ENCODE measurements at places on chromosomes 4 and X.

GRCh38 chrX:10021461-10022272, 54.5 kb downstream of the CLDN34 start:
- no peak for DNase-seq

GRCh38 chr4:100949350-100949935, 397.9 kb downstream of the PPP3CA start:
- DNase-seq, result no peak

DNA sequence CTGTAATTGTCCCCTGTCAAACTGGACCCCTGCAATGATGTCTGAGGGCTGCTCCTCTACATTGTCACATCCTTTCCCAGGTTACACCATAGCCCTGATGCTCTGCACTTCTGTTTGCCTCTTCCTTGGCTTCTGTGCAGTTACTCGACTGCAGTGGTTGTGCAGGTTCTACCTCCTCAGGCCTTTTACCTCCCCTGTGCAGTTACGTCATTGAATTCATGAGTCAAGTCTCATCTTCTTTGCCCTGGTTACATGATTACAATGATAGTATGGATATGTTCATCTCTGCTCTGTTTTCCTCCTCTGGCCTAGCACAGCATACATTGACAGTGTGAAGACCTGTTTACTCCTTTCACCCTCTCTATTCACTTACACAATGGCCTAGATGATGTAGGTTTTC, 83.2 kb downstream of the FAM47B start:
- no peak for DNase-seq

DNA sequence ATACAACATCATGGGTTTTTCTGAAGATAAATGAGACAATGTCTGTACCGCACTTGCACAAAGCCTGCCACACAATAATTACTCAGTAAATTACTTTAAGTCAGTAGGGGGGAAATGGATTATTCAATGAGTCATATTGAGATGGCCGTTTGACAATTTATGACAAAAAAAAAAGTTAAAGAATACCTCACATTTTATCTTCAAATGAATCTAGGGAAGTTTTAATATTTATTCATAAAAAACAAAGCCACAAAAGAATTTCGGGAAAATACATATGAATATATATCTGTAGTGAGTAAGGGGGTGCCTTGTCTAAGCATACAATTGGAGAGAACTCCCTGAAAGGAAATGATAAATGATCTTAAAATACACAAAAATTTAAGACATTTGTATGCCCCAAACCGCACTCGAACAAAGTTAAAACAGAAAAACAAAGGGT, 197.0 kb upstream of the SLC7A11 start:
- no peak for DNase-seq

DNA sequence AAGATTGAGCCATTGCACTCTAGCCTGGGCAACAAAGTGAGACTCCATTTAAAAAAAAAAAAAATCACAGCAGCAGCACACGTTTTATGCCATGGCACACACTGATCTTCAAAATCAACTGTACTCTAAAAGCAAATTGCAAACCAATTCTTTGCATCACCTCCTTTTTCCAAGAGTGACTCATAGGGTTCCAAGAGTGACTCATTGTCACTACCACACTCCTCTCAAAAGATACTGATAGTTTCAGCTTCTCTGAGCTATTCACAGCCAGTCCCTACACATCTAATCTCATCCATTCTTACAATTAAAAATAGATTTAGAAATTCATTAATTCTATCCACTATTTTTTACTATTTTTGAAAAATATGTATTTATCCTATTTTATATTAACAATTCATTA, 1494.9 kb upstream of the AGA start:
- DNase-seq, result no peak

Measured in NCI-H524 treated with DMSO at 0.1 percent for 48 hours (cell line).